Suprapubic skin (tissue), 4 donors: ENCODE measurements at places on chromosomes 7 and 10.
A peak's percentile ranks its signal among the peaks of the same experiment; 100 is the strongest.

DNA sequence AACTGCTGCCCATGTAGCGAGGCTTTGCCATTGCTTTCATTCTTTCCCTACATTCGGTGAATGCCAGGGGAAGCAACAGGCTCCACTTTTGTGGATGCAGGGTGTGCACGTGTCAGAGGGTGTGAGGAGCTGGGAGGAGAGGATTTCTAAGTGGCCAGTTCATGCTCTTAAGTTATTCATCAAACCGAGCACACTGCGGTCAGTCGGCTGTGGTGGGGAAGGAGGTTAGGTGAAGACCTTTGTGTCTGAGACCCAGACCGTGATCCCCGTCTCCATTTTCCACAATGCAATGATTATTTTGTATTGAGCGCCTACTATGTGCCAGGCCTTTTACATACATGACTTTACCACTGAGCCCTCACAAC is 438.6 kb upstream of the GALNT17 start:
- no peak for DNase-seq
- H3K27me3 ChIP-seq, result no peaks in the 10 kb centered on the region
- H3K4me1 ChIP-seq, result peaks cover 20% of the 10 kb centered on the region
- H3K4me3 ChIP-seq, result peak overlapping the region; percentile 65
- peak overlapping the region; percentile 92 for H3K27ac ChIP-seq
- H3K36me3 ChIP-seq, result no peaks in the 10 kb centered on the region

GRCh38 chr7:111259991-111260390 is 169.1 kb downstream of the LRRN3 start:
- no peak for DNase-seq
- no peaks in the 10 kb centered on the region for H3K27me3 ChIP-seq
- H3K4me3 ChIP-seq, result no peak overlapping the region
- H3K27ac ChIP-seq, result no peak overlapping the region
- H3K4me1 ChIP-seq, result peaks cover 4% of the 10 kb centered on the region

- no peaks in the 10 kb centered on the region for H3K36me3 ChIP-seq
- peaks cover 4% of the 10 kb centered on the region for H3K4me1 ChIP-seq
- no peaks in the 10 kb centered on the region for H3K27me3 ChIP-seq
- H3K27ac ChIP-seq, result no peak overlapping the region
- H3K4me3 ChIP-seq, result no peak overlapping the region
- no peak for DNase-seq
Observed at GRCh38 chr7:112060625-112061024, 145.6 kb downstream of the DOCK4 start.

- no peak overlapping the region for H3K27ac ChIP-seq
- H3K36me3 ChIP-seq, result no peaks in the 10 kb centered on the region
- H3K4me1 ChIP-seq, result peaks cover 21% of the 10 kb centered on the region
- no peak overlapping the region for H3K4me3 ChIP-seq
- DNase-seq, result no peak
Observed at GRCh38 chr10:508726-509125, 180.7 kb downstream of the DIP2C start.

DNA sequence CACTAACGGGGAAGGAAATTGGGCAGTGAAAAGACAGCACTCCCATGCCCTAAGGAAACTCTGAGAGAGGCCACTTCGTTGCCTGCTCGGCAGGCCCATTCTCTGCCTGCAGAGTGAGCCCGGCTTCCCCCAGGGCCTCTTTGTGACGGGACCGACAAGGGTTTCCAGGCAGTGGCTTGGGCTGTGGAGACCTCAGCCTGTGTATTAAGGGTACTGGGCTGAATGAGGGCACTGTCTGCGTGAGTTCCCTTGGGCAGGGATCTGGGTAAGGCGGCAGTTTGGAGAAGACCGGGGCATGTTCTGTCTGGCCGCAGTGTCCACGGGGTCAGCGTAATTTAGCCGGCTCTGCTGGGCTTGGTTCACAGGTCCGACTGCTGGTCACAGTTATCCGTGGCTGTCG is 237.2 kb downstream of the MGMT start:
- no peak overlapping the region for H3K4me3 ChIP-seq
- no peak for DNase-seq
- no peak overlapping the region for H3K27ac ChIP-seq
- H3K27me3 ChIP-seq, result no peaks in the 10 kb centered on the region
- peaks cover 5% of the 10 kb centered on the region for H3K4me1 ChIP-seq
- peaks cover 3% of the 10 kb centered on the region for H3K36me3 ChIP-seq

GRCh38 chr10:130017631-130018022 is 53.6 kb upstream of the EBF3 start:
- H3K4me1 ChIP-seq, result peaks cover 26% of the 10 kb centered on the region
- no peak for DNase-seq
- no peaks in the 10 kb centered on the region for H3K36me3 ChIP-seq
- no peak overlapping the region for H3K27ac ChIP-seq
- H3K4me3 ChIP-seq, result no peak overlapping the region

DNA sequence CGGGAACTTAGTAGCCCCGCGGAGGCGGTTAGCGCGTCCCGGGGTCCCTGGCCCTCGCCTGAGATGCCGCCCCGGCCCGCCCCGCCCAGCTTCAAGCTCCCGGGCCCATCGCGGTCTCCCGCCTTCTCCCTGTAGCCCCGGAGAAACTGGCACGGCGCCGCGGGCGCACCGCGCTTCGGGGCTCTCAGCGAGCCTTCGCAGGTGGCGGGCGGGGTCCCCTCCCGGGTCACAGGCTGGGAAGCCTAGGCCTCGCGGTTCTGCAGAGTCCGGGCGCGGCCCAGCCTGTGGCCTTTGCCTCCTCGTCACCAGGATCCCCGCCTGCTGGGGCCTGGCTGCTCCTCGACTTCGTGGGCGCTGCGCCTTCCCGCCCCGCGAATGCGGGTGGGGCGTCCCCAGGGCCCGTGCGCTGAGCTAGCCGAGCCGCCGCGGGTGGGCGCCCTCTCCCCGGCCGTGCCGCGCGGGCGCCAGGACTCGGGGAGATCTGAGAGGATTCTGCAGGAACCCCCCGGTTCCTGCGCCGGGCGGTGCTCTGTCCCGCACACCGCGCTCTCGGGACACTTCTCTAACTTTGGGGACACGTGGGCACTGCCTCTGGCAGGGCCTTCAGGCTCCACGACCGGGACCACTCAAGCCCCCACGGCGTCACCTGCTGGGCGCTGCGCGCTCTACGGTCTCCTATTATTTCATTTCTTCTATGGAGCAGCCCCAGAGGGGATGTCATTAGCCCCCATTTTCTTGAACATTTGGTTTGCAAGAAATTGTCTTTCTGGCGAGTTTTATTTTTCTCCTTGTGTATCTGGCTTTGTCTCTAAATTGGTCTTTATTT is 682 bp upstream of the RGS10 start:
- H3K36me3 ChIP-seq, result no peaks in the 10 kb centered on the region
- no peaks in the 10 kb centered on the region for H3K27me3 ChIP-seq
- H3K4me3 ChIP-seq, result peak overlapping the region; percentile 82
- DNase-seq, result no peak
- peaks cover 37% of the 10 kb centered on the region for H3K4me1 ChIP-seq
- H3K27ac ChIP-seq, result peak overlapping the region; percentile 68

- H3K36me3 ChIP-seq, result peaks cover 59% of the 10 kb centered on the region
- DNase-seq, result no peak
- H3K27me3 ChIP-seq, result no peaks in the 10 kb centered on the region
- no peak overlapping the region for H3K27ac ChIP-seq
- H3K4me3 ChIP-seq, result no peak overlapping the region
Observed at GRCh38 chr10:43173120-43173519, 34.9 kb downstream of the CSGALNACT2 start.

DNA sequence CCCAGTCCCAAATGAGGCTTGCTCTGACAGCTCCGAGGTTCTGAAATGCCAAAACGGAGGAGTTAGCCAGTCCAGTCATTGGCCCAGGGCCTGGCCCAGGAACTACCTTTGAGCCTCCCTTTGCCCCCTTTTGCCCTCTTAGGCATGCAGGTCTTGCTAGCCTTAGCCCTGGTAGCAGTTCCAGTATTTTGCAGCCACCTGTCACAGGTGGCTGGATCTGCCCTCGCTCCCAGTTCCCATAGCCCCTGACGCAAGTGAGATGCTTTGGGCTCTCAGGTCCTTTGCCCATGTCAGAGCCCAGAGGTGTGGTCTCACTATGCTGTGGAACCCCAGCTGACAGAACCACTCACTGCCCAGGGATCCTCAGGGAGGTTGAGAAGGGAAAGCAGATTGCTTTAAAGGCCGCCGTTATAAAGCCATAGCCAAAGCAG is 42.0 kb downstream of the GPRIN2 start:
- no peak overlapping the region for H3K27ac ChIP-seq
- H3K4me1 ChIP-seq, result no peaks in the 10 kb centered on the region
- DNase-seq, result peak; percentile 47
- H3K36me3 ChIP-seq, result no peaks in the 10 kb centered on the region

- no peaks in the 10 kb centered on the region for H3K27me3 ChIP-seq
- H3K27ac ChIP-seq, result no peak overlapping the region
- peaks cover 5% of the 10 kb centered on the region for H3K4me1 ChIP-seq
- no peak for DNase-seq
- H3K36me3 ChIP-seq, result no peaks in the 10 kb centered on the region
Observed at GRCh38 chr7:77188731-77189437, 10.7 kb downstream of the FGL2 start.

DNA sequence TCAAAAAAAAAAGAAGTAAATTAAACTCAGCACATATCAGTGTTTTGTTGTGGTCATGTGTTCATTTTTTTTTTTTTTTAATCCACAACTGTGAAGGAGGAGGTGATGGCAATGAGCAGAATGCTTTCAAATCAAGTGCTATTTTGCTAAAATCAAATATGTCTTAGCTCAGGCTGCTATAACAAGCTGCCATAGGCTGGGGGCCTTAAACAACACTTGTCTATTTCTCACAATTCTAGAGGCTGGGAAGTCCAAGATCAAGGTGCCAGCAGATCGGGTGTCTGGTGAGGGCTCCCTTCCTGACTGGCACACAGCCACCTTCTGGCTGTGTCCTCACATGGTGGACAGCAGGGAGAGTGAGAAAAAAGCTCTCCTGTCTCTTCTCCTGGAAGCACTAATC is 203.9 kb downstream of the FAM107B start:
- no peaks in the 10 kb centered on the region for H3K36me3 ChIP-seq
- H3K27me3 ChIP-seq, result no peaks in the 10 kb centered on the region
- DNase-seq, result no peak

GRCh38 chr10:3698312-3698711 is 86.7 kb downstream of the KLF6 start:
- H3K4me1 ChIP-seq, result no peaks in the 10 kb centered on the region
- no peak for DNase-seq
- H3K4me3 ChIP-seq, result no peak overlapping the region
- no peak overlapping the region for H3K27ac ChIP-seq
- no peaks in the 10 kb centered on the region for H3K27me3 ChIP-seq

DNA sequence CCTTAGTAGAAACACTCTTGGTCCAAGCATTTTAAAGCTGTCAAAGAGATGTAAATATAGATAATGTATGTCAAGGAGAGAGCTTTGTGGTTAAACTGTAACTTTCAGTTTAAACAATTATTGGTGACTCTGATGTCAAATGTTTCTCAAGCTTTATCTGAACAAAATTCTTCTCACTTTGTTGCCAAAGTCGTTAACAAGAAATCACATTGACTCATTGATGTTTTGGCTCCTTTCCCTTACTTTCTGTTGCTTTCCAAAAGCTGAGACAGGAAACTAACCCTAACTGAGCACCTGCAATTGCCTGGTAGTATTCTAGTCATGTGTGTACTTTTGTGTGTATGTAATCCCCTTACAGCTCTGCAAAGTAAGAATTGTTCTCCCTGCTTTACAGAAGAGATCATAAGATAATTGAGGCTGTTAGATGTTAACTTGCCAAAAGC is 108.5 kb downstream of the CFTR start:
- H3K4me1 ChIP-seq, result no peaks in the 10 kb centered on the region
- H3K27ac ChIP-seq, result no peak overlapping the region
- no peaks in the 10 kb centered on the region for H3K36me3 ChIP-seq
- no peaks in the 10 kb centered on the region for H3K27me3 ChIP-seq
- no peak overlapping the region for H3K4me3 ChIP-seq

DNA sequence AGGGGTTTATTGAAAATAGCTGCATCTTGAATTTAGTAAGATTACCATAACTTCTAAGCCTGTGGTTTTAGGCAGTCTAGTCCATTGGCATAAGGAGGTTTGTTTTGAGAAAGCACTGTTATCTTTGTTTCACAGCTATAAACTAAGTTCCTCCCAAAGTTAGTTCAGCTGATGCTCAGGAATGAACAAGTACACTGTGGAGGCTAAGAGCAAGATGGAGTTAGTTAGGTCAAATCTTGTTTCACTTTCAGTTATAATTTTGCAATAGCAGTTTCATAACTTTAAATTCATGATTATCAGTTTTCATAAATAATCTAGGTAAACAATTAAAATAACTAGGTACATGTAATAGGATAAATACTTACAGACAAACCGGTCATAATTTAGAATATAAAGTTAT is 15.4 kb downstream of the SEC61G start:
- no peak overlapping the region for H3K4me3 ChIP-seq
- no peaks in the 10 kb centered on the region for H3K4me1 ChIP-seq
- H3K36me3 ChIP-seq, result peaks cover 15% of the 10 kb centered on the region

GRCh38 chr7:79290841-79291497 is 162.5 kb downstream of the MAGI2 start:
- no peak overlapping the region for H3K4me3 ChIP-seq
- H3K4me1 ChIP-seq, result no peaks in the 10 kb centered on the region
- no peaks in the 10 kb centered on the region for H3K36me3 ChIP-seq
- H3K27me3 ChIP-seq, result no peaks in the 10 kb centered on the region

DNA sequence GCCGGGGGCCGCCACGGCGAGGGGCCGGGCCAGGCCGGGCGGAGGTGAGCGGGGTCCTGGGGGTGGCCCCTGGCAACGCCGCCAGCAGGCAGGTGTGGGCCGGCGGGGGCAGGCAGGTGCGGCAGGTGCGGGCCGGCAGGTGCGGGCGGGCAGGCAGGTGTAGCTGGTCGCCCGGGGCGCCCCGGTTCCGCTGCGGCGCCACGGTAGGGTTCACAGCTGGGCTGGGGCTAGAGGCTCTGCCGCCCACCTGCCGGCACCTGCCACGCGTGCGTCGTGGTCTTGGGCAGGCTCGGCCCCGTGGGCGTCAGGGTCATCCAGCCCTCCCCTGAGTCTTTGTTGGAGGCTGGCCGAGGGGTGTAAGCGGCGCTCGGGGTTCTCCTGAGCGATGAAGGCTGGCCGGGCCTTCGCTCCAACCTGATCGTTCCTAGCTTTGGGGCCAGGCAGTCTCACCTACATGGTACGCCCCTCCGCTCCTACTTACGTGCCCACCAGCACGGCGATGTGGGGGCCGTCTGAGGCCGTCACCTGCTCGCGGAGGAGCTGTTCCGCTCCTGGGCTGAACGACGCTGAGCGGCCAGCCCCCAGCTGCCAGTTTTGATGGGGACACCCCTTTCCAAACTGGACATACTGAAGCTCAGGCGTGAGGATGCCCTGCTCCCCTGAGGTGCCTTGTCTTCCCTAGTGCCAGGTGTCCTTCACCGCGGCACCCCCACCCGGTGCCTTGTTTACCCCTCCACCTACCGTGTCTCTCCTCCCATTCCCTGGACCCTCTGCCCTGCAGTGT is 493 bp downstream of the ZMIZ2 start:
- no peaks in the 10 kb centered on the region for H3K27me3 ChIP-seq
- H3K36me3 ChIP-seq, result no peaks in the 10 kb centered on the region
- H3K4me1 ChIP-seq, result peaks cover 31% of the 10 kb centered on the region
- peak overlapping the region; percentile 82 for H3K4me3 ChIP-seq

DNA sequence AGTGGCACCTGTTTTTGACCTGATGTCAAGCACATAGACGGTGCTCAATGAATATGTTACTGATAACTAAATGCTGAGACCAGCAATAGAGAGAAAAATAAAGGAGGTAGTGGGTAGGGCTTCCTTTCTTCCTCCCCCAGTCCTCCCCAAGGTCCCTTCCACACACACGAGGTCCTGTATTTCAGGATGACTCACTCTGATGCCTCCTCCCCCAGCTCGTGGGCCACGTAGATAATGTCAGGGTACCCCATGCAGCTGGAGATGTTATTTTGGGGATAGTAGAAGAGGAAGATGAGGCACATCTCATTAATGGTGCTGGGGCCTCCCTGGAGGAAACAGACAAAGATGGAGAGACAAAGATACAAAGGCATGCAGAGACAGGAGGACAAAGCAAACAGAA is 17.3 kb downstream of the PRSS58 start:
- no peak overlapping the region for H3K27ac ChIP-seq
- no peaks in the 10 kb centered on the region for H3K36me3 ChIP-seq
- H3K4me1 ChIP-seq, result no peaks in the 10 kb centered on the region
- H3K4me3 ChIP-seq, result no peak overlapping the region
